ENCODE measurements at places on chromosomes 4 and X.

DNA sequence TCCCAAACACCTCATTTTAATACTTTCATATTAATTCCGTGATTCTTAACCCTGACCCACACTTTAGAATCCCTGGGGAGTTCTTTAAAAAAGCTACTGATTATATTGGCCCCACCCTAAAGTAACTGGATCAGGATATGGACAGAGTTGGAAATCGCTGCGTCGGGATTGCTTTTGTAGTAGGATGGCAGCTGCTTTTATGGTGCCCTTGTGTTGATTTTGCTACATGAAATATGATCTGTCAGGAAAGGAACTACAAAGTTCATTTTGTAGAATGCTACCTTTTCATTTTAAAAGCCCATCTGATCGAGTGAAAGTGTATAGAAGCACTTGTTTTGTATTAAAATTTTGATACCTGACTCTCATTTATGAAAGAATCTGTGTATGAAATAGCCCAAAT, 43.6 kb downstream of the TMEM131L start:
- DNase-seq = no peak

DNA sequence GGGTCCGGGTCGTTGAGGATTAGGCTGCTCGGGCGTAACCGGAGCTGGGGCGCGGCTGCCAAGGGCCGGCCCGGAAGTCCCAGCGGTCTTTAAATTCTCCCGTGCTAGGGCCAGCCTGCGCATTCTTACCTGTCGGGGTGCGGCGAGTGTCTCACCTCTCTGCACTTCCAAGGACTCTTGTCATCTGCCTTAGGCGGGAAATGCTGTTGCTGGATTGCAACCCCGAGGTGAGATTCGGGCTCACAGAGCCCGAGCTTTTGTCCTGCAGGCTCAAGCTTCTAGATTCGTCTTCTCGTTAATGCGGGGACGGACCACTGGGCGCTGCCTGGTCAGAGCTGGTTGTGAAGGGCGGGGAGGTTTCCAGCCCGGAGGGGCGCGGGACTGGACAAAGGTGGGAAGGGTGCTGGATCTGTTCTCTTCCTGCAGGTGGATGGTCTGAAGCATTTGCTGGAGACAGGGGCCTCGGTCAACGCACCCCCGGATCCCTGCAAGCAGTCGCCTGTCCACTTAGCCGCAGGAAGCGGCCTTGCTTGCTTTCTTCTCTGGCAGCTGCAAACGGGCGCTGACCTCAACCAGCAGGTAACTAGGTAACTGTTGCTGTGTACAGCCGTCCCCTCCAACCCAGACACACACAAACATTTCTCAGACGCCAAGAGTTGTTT, at the start of gene ANKRD37:
TSS of gene ANKRD37 (plus strand) at position 118 of the 662 bp plus-strand sequence. CDS start at position 201, 83 bp downstream.
- no peak for DNase-seq

GRCh38 chrX:23048806-23049573, 49.2 kb downstream of the DDX53 start:
- no peak for DNase-seq

DNA sequence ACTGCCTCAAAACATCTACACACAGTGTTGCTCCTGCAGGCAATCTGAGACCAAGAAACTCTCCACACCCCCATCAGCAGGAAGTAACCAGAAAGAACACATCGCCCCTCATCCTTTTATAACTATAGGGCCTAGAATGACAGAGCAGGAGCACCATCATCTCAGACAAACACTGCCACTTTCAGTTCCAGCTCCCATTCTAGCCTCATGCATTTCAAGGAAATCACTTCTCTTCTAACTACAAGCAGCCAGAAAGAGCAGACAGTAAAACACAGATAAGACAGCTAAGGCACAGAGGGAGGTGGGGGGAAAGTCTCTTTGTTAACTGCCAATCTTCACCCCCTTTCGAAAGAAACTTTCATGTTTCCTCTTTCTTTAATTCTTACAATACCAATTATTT, 102.6 kb upstream of the TENT5D start:
- DNase-seq = no peak

DNA sequence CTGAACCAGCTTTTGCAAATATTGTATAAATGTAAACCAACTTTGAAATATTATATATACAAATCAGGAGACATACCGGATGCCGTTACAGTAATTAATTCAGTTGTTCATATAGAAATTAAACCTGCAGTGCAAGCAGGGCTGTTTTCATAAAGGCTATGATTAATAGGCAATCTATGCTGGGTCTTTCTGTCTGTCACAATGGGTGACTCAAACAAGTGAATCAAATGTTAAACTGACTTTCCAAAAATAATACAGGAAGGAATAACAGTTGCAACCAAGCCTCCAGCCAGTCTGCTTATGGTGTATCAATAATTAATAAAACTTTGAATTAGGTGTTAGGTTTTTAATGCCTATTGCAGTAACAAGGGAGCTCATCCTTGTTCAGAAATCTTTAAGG, 43.9 kb downstream of the GABRB1 start:
- no peak for DNase-seq
